ENCODE measurements at places on chromosomes 6 and 20. TPM values are rescaled to one million over a fixed set of nuclear protein-coding genes. Genes with fewer than 3 reads are reported as not detected.
A peak's percentile ranks its signal among the peaks of the same experiment; 100 is the strongest.

- peak; percentile 69 for DNase-seq
Measured at GRCh38 chr6:112331306-112331705, 15.8 kb upstream of the RFPL4B start.

DNA sequence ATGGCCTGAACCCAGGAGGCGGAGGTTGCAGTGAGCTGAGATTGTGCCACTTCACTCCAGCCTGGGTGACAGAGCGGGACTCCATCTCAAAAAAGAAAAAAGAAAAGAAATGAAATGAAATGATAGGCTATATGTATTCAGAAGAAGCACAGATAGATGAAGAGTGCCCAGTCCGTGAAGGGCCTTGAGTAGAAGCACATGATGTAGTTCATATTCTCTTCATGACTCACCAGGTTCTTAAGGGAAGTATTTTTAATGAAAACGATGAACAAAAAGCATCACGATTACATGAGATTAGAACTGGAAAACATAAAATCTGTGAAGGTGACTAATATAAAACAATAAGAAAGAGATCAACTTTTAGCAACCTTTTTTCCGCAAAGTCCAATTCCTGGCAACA, 29.8 kb downstream of the TPD52L1 start:
- DNase-seq, result no peak

The TINAG gene
- polyA plus RNA-seq, result not detected

The MRS2 gene
- polyA plus RNA-seq, result 18.2 TPM

DNA sequence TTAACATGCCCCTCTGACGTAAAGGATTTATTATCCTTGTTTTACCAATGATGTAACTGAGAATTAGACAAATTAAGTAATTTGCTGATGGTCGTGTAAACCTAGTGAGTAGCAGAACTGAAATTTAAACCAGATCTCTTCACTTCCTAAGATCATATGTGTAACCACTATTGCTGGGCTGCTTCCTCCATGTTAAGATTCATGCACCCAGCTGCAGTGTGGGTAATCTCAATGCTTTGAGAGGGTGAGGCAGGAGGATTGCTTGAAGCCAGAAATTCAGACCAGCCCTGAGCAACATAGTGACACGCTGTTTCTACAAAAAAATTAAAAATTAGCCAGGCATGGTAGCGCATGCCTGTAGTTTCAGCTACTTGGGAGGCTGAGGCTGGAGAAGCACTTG, 97.9 kb downstream of the L3MBTL3 start:
- DNase-seq, result no peak

The ABHD16B gene
- polyA plus RNA-seq, result not detected

The HUS1B gene
- 0.17 TPM for polyA plus RNA-seq

GRCh38 chr20:11492386-11492785, 425.3 kb upstream of the BTBD3 start:
- DNase-seq, result no peak

DNA sequence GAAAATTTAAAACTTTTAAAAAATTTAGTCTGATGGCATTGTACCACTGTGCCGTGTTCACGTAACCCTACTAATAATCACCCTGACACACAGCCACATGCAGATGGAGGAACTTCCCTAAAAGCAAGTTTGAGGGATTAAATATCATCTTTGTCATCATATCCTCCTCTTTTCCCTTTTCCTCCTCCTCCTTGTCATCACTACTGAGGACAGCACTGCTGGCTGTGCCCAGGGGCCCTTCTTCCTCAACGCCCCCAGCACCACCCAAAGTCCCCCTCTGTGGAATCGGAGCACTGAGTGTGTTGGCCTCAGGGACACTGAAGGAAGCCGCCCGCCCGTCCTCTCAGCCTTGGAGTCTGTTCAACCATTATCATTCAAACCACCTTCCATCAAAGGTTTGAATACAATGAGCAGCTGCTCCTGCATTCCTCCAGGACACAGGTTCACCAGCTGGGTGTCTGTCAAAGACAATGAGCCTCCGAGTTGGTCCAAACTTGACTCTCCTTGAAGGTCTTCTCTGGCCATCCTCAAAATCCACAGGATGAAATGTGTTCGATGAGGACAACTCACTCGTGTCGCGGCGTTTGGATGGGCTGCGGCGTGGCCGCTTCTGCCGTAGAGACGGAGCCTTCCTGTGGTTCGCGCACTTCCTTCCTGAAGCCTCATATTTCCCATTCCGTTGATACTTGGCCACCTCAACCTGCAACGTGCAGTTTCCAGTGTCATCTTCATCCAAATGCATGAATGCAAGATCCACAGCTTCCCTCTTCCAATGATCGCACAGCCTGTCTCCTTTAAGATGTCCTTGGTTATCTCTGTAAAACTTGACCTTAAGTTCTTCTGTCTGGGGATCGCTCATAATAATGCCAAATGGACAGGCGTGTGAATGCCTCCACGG, 23.3 kb downstream of the NQO2 start:
- peak; percentile 32 for DNase-seq

DNA sequence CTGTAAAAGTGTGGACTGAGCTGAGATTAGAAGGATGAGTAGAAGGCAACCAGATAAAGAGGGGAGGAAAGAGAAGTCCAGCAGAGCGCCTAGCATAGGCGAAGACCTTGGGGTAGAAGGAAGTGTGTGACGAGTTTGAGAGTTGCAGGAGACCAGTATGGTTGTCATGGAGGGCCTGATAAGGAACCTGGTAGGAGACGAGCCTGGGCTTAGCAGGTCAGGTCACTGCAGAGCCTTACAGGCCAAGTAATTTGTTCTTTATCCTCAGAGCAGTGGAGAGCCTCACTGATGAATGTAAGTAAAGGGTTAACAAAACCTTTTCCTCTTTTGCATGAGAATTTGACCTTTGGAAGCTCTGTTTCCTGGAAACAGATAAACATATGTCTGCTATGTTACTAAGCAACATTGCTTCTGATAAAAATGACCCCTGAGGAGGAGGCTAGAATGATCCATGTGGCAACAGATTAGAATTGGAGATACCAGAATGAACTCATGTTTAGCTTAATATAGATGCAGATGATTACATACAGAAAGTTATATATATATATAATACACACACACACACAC, 2.9 kb upstream of the TMEM74B start:
- DNase-seq, result no peak

DNA sequence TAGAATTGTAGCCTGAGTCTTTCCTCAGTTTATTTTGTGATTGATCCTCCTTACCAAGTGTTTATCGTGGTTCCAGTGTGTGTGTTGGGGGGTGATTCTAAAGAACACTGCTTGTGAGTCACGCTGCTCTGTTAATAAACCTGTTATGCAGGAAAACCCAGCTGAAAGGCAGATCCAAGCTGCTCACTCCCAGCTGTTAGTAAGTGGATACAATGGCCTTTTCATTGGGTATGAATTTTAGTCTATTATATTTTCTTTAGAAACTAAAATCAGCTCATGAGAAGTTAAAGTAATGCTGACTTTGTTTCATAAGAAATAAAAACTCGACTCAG, 12.2 kb upstream of the DSTN start:
- peak; percentile 92 for DNase-seq

The NHSL1 gene
- 17.8 TPM for polyA plus RNA-seq
